ENCODE measurements at places on chromosomes 1 and 21.

DNA sequence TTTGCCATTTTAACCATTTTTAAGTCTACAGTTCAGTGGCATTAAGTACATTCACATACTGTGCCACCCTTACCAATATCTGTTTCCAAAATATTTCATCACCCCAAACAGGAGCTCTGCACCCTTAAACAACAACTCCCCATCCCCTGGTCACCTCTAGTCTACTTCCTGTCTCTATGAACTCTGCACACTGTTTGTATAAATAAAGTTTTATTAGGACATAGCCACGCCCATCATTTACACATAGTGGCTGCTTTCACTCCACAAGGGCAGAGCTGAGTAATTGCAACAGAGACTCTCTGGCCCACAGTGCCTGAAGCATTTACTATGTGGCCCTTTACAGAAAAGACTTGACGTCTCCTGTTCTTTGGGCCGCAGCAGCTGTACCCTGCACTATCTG is 30.1 kb downstream of the KCNAB2 start:
- no peak for DNase-seq

GRCh38 chr1:159791031-159791430 is 10.3 kb downstream of the DUSP23 start:
- DNase-seq: no peak

DNA sequence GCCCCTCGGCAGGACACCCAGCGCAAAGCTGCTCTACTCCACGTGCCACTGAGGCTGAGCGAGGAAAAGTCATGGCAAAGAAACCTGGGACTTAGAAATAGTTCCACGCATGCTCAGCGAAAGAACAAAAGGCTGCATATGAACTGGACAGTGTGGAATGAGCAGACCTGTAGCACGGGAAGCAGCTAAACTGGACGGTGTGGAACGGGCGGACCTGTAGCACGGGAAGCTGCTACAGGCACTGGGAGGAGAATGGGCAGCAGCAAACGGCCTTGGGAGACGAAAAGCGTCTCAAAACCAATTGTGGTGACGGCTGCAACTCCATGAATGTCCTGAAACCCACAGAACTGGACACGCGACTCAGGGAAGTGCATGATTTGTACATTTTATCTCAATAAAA is 15.6 kb downstream of the SSU72 start:
- no peak for DNase-seq

- no peak for DNase-seq
Measured at GRCh38 chr1:94955767-94956632, 29.1 kb upstream of the CNN3 start.

GRCh38 chr1:166418344-166418933 is 251.6 kb upstream of the FAM78B start:
- no peak for DNase-seq
